GM04503 (cell line): ENCODE measurements at places on chromosomes 4 and X.

DNA sequence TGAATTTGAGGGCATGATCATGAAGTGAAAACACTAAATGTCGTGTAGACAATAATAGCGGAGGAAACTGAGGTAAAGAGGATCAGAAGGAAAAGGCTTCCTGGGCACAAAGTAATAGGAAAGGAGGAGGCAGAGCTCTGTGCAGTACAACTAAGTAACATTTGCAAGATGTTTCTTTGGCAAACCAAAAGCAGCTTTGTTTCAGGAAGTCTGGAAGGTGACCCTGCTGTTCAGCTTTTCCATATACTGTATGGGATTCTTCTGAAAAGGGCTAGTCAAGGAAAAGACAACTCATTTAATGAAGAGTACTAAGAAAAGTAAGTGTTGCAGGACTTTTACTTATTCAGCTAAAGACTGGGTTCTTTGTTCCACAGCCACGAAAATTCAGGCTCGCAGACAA is 463.1 kb downstream of the PCDH7 start:
- DNase-seq, result no peak

- no peak for DNase-seq
Measured at GRCh38 chrX:153153516-153153915, 25.6 kb upstream of the MAGEA1 start.

GRCh38 chr4:10738826-10739489 is 54.4 kb upstream of the CLNK start:
- no peak for DNase-seq

GRCh38 chrX:23902419-23902818 is 5.3 kb downstream of the APOO start:
- DNase-seq, result no peak

DNA sequence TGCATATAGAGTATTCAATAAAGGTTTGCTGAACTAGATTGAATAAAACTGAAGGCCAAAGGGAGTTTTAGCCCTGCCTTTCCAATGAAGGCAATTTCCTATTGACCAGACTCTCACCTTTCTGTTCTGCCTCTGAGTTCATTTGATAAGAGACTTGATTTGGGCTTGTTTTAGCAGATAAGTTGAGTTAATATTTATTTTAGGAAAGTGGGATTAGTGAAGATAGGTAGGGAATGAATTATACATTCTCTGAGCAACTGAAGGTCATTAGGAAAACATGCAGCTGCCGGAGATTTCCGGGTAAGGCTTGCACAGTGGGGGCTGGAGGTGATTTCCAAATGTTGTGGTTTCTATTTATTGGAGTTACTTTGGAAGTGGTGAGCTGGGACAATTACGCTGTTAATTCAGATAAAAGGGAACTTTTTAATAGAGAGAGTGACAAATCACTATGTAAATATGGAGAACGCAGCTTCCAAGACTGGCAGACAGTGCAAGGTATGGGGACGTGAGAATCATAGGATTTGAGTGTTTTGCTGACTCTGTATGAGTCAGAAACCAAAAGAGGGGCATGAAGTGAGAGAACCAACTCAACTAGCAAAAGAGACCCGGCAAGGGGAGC is 553.6 kb upstream of the BOD1L1 start:
- no peak for DNase-seq

DNA sequence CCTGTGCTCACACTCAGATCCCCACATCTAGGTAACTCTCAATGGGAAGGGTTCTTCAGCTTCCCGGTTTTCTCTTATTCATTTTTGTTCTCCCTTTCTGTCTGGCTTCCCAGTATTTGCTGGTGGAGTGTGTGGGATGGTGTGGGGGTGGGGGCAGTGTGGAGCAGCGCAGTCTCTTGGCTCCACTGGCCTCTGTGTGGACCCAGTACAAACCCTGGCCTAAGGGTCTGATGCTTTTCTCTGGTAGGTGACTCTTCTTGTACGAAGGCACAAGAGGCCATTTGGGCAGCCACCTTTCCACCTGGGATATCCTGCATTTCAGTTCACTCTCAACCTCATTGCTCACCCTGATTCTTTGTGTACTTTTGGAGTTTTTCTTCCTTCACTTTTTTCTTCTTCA is 71.3 kb downstream of the NBDY start:
- DNase-seq, result no peak

DNA sequence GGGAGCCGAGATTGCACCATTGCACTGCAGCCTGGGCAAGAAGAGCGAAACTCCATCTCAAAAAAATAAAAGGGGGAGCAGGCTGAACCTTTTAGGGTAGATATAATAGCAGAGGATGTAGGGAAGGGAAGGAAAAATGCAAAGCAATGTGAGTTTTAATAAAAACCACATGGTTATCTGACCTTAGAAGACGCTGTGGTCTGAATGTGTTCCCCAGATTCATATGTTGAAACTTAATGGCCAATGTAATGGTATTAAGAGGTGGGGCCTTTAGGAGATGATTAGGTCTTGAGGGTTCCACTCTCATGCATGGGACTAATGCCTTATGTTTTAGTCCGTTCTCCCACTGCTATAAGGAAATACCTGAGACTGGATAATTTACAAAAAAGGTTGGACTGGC is 114.1 kb upstream of the STX18 start:
- DNase-seq, result no peak

GRCh38 chrX:129566073-129566472 is 26.0 kb downstream of the OCRL start:
- DNase-seq, result no peak

- DNase-seq, result no peak
Measured at GRCh38 chr4:55364691-55365344, 18.8 kb downstream of the SRD5A3 start.
